ENCODE measurements at places on chromosomes 13 and 19.

- peaks cover 4% of the 10 kb centered on the region for H3K4me1 ChIP-seq
- H3K27me3 ChIP-seq: peaks cover 95% of the 10 kb centered on the region
- no peak for DNase-seq
Measured at GRCh38 chr13:20181188-20181587, 11.6 kb downstream of the GJB2 start.

DNA sequence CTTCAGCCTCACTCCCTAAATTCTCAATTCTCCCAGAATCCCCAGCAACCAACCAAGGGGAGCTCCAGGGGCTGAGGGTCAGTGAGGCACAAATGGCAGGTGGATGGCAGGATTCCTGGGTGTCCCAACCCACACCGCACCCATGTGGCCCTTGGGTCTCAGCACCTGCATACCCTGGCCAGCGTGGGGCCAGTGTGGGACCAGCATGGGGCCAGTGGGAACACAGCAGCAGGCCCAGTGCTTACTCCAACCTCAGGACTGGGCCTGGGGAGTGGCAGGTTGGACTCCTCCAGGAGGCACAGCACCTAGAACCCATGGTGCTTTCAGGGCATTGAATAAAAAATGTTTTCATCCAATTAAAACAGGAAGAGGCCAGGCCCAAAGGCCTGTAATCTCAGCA, 202.0 kb downstream of the TSHZ3 start:
- no peaks in the 10 kb centered on the region for H3K4me1 ChIP-seq
- H3K27ac ChIP-seq: no peak overlapping the region
- no peak overlapping the region for H3K4me3 ChIP-seq
- DNase-seq: no peak
- H3K36me3 ChIP-seq: no peaks in the 10 kb centered on the region

- no peaks in the 10 kb centered on the region for H3K36me3 ChIP-seq
- no peaks in the 10 kb centered on the region for H3K4me1 ChIP-seq
- no peak overlapping the region for H3K27ac ChIP-seq
- no peak overlapping the region for H3K4me3 ChIP-seq
- H3K27me3 ChIP-seq: no peaks in the 10 kb centered on the region
Measured at GRCh38 chr13:96768524-96768923, 225.8 kb downstream of the OXGR1 start.

- no peak overlapping the region for H3K4me3 ChIP-seq
- no peaks in the 10 kb centered on the region for H3K4me1 ChIP-seq
- no peak for DNase-seq
- H3K36me3 ChIP-seq: no peaks in the 10 kb centered on the region
- no peaks in the 10 kb centered on the region for H3K27me3 ChIP-seq
Measured at GRCh38 chr19:28595722-28596480, 617.0 kb downstream of the UQCRFS1 start.

DNA sequence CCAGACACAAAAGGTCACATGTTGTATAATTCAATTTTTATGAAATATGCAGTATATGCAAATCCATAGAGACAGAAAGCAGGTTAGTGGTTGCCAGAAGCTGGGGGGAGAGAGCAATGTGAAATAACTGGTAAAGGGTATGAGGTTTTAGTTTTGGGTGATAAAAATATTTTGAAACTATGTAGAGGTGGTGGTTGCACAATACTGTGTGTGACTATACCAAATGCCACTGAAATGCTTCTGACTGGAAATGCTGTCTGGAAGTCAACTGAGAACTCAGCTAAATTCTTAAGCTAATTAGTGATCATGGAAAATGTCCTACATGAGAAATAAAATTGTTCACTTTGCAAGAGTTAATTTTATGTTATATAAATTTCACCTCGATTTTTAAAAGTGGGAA, 65.3 kb upstream of the RXFP2 start:
- no peak for DNase-seq
- no peaks in the 10 kb centered on the region for H3K4me1 ChIP-seq
- no peak overlapping the region for H3K27ac ChIP-seq
- no peak overlapping the region for H3K4me3 ChIP-seq

Data from effector memory CD8-positive, alpha-beta T cell (primary cell).